ENCODE measurements at places on chromosomes 7 and 10.

DNA sequence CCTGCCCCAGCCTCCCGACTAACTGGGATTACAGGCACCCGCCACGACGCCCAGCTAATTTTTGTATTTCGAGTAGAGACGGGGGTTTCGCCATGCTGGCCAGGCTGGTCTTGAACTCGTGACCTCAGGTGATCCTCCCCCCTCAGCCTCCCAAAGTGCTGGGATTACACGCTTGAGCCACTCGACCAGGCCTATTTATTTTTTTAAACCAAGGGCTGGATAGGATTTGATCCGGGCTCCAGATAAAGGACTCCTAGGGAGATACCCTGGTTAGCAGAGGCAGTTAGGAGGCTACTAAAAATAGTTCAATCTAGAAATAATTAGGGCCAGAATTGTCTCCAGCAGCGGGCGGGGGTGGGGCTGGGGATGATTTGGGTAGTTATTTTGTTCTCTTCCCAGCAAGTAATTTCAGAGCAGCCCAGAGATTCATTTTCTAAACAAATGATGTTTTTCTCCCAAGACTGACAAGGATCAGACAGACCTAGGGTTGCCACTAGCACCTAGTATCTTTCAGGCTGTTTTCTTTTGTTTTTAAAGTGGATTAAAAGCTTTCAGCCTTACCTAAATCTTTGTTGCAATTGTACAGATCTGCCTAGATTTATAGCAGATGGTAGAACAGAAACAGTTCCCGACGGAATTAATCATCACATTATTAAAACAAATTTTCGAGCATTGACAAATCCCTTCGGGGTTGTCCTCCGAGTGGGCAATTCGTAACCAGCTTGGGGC lies 859 bp upstream of the SMC3 start:
- DNase-seq, result no peak

- no peak for DNase-seq
Measured at GRCh38 chr10:3014968-3015367, 52.4 kb upstream of the PFKP start.

DNA sequence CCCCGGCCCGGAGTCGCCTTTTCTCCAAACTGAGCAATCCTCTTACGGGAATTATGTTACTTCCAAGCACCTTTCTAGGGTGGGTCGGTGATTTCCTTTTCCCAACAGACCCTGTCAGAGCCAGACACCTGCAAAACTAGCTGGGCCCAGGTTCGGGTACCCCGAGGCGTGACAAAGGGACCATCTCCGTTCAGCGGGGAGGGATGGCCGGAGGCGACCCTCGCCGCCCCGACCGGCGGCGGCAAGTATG lies 445 bp downstream of the PPA1 start:
- DNase-seq, result no peak

DNA sequence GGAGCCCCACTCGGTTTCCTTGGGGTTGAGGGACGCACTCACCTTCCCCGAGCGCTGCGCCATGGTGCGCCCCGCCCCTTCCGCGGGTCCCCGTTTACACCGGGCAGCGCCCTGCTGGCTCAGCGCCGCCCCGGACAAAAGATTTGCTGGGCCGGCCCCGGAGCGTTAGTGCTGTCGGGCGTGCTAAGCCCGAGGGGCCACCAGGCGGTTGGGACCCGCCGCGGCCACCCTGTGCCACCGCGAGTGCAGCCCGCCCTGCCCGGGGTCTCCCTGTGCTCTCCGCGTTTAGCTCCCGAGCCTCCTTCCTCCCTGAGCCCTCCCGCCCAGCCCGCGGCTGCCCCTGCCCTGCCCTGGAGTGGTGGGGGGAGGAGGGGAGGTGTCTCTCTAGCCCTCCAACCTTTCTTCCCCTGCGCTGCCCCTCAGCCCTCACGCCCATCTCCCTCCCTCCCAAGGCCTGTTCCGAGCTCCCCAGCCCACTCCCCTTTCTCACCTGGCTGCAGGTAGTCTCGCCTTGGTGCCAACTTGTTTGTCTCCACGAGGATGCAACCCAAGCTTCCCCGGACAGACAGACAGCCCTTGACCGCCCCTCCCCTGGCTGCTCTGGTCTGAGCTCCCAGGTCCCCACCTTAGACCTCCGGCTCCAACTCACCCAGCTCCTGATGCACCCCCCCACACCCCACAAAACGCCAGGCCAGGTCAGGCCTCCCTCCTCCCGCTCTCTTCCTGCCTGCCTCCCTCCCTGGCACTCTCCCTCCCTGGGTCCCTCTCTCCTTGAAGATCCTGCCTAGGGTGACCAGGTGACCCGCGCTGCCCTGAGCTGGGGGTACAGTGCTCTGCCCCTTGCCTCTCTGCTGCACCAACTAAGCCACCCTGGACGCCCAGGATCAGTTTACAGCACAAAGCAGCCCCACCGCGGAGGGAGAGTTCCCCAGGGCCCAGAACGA lies at the start of gene CRYGN:
Gene CRYGN, minus strand, starts transcription at position 287 of the 944 bp plus-strand sequence. Its CDS starts 224 bp downstream, at position 63.
- no peak for DNase-seq

- DNase-seq, result no peak
Measured at GRCh38 chr10:111123883-111124282, 47.1 kb downstream of the ADRA2A start.

DNA sequence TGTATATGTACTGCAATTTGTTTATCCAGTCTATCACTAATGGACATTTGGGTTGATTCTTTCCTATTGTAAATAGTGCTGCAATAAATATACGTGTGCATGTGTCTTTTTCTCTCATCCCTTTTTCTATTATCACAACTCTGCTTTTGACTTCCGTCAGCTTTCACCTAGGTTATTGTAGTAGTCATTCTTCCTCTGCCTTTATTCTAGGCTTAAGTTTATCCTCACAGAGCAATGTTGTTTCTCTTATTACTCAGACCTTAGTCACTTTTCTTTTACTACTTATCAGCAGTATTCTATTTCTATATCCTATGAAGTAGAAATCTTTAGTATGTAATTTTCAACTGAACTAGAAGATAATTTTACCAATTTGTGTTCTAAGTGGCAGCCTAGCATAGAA lies 175.3 kb upstream of the SEMA3E start:
- no peak for DNase-seq

DNA sequence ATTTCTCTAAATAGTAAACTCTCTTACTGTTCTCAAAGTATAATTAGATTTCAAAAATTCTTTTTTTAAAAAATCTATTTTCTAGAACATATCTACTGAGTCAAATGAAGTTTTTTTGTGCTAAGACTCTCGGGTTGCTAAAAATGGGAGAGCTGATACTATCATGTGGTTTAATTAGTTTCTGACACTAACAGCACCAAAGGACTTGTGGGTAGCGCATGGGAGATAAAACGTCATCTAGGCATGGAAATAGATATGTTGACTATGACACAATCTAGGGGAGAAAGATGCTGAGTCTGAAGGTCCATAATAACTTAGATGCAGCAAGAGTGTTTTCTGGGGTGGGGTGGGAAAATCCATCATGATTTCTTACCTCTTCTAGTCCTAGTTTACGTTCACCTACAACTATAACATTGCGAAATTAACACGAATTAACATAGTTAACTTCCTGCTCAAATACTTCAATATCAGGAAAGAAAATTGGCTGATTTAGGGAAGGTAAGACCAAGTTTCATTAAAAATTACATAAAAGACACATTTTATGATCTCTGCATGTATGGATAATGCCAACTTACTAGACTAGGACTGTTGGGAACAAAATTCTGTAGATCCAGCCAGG lies 14.3 kb upstream of the ARMC3 start:
- DNase-seq, result no peak

- no peak for DNase-seq
Measured at GRCh38 chr7:102018876-102019275, 201.4 kb downstream of the CUX1 start.

- no peak for DNase-seq
Measured at GRCh38 chr10:116198676-116199035, 74.3 kb downstream of the GFRA1 start.

DNA sequence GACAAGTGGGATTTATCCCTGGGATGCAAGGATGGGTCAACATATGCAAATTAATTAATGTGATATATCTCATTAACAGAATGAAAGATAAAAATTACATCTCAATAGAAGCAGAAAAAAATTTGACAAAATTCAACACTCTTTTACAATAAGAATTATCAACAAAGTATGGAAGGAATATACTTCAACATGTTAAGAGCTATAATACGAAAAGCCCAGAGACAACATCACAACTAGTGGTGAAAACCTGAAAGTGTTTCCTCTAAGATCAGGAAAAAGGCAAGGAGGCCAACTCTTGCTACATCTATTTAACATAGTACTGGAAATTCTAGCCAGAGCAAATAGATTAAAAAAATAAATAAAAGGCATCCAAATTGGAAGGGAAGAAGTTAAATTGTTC lies 970.0 kb upstream of the POT1 start:
- no peak for DNase-seq

GRCh38 chr7:51060536-51060935 lies 256.1 kb downstream of the COBL start:
- no peak for DNase-seq

DNA sequence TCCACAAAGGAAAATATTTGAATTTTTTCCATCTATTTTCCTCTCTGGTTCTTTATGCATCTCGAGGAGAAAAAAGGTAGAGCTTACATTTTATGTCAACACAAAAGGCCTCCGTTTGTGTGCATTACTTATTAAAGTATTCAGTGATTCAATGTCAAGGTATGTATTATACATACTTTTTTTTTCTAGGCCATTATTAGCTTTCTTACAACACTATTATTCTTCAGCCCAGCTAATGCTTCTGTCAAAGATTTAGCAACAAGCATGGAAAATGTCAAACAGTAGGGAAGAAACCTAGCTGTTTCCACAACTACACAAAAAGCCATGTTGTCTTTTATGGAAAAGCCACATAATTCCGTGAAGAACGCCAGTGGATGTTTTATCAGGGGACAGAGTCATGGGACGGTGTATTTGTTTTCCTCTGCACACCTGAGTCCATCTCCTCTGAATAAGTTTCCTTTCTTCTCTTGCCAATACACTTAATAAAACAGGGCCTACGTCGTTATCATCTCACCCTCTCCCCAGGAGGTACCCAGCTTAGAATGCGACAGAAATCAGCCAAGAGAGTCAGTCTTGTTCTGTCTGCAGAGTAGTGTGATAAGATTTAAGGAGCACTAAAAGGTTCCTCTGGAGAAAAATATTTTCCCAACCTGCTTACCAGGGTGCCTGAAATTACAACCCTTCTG lies 209.7 kb upstream of the AUTS2 start:
- no peak for DNase-seq

DNA sequence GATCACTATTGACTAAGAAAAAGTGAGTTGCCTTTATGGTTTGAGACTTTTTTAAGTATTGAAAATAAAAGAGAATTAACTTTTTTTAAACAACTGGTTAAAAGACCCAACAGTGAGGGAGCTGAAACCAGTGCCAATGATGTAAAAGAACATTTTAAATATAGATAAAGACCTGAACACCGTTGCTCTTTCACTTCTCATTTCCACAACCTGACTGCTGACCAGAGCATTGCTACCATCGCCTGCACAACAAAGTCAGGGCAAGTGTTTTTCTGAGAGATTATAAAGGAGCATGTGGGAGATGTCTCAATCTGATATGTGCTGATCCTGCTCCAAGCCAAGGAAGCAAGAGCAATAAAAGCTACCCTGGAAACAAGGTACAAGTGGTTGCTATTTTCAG lies 34.7 kb downstream of the IMMP2L start:
- DNase-seq, result no peak

DNA sequence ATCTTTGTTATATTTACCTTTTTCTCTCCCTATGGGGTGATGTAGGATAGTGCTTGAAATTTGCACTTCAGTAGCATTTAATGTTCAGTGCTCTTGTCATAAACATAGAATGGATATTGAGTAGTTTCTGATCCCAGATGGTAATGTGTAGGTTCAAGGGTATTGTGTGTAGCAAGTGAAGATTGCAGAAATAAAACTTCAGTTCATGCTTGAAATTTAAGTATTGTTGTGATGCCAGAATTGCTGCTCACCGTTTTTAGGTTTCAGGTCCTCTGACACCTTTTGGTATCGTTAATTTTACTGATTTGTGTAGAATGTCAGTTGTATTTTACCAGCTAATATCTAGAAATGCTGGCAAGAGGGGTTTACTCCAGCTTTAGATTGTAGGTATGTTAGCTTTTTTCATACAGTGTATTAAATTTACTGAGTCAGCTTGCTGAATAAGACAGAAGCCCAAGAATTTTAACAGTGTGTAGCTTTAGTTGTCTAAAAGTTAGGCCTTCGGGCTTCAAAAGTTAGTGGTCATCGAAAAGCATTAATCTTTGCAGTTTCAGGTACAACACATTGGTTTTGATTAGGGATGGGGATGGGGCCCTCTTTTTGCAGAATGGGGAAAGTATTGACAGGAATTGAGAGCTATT lies 1.9 kb downstream of the PTEN start:
- DNase-seq, result no peak

DNA sequence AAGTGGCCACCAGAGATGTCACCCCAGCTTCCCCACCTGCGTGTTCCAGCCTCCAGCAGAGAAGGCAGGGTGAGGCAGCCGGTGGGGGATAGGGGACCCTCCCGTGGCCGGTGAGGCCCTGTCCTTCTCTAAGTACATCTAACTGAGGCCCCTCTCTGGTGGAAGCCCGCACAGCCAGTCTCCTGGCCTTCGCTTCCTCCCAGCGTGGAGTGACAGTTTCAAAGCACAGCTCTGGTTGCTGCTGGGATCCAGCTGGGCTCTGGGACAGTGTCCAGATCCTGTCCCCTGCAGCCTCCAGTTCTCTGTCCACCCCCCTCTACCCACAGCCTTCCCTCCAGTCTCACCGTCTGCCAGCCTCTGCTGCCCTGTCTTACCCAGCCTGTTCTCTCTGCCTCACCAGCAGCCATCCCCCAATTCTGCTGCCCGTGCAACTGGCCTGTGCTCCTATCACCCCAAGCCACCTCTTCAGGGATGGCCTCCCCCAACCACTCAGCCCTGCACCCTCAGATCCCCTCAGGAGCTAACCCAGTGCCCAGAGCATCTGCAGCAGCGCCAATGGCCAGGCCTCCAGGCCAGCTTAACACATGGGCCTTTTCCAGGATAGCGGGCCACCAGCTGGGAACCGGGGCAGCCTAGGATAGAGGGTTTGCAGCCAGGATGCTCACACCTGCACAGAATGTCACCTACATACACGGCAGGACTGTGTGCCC lies 16.3 kb upstream of the SH2B2 start:
- DNase-seq, result no peak

DNA sequence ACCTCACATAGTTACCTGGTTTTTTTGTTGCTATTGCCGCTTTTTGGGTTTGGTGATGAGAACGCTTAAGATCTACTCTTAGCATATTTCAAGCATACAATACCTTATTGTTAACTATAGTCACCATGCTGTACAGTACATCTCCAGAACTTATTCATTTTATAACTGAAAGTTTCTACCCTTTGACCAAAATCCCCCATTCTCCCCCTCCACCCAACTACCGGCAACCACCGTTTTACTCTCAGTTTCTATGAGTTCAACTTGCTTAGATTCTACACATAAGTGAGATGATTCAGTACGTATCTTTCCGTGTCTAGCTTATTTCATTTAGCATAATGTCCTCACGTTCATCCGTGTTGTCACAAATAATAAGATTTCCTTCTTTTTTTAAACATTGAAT lies 86.7 kb upstream of the IL6 start:
- peak; percentile 64 for DNase-seq
